ENCODE measurements at places on chromosomes 16 and 17.

- DNase-seq = no peak
Measured at GRCh38 chr16:80449392-80449791, 91.4 kb upstream of the DYNLRB2 start.

DNA sequence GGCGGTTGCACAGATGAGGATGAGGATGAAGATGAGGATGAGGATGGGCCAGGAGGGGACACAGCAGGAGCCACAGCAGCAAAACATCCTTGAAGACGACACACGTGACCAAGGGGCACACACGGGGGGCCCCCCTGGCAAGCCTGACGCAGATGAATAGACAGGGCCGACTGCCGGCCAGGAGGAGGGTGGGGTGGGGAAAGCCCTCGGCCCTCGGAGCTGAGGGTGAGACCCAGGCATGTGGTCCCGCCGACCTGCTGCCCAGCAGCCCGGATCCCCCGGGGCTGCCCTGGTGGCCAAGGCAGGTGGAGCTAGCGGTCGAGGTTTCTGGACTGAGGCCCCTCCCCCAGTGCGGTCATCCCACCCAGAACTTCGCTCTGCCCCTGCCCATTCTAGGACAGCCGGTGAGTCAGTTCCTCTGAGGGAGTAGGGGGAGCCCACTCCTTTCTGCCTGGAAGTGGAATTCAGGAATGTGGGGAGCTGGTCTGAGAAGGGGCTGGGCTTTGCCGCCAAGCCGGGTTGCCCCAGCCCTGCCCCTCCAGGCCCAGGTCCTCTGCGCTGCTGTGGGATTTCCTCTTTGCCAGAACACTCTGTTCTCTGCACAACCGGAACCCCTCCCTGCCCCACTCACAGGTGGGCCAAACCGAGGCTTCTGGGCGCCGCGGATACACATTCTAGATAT is 9.9 kb downstream of the CYGB start:
- no peak for DNase-seq

GRCh38 chr17:52207796-52208195 is 49.3 kb upstream of the CA10 start:
- DNase-seq = no peak

GRCh38 chr17:14699574-14700185 is 398.8 kb downstream of the HS3ST3B1 start:
- DNase-seq = no peak

GRCh38 chr17:7591596-7591995 is 1.7 kb upstream of the SOX15 start:
- no peak for DNase-seq

GRCh38 chr16:27692576-27692975 is 142.6 kb downstream of the KATNIP start:
- no peak for DNase-seq

GRCh38 chr16:21598701-21599121 is 666 bp upstream of the METTL9 start:
- peak; percentile 28 for DNase-seq

DNA sequence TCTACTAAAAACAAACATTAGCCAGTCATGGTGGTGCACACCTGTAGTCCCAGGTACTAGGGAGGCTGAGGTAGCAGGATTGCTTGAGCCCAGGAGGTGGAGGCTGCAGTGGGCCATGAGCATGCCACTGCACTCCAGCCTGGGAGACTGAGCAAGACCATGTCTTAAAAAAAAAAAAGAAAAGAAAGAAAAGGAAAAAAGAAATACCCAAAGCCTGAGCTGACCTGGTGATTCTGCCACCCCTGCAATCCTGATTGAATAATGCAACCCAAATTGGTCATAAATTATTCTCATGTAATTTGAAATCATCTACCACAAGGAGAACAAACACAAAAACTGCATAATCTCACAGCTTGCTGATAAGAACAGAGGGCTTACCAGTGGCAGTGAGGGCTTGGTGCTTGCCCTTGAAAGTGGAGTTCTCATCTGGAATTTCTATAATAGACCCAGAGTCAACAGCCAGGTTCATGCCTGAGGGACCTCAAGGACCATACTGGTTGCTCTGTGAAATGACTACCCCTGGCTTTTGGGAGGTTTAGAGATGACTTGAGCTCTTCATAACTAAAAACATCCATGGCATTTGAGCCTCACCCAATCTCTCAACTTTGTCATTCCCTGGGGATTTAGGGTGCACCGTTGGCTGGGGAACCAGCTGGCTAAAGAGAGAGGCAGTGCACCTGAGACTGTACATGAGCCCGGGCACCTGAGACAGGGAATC is 35.4 kb upstream of the TMC5 start:
- no peak for DNase-seq

DNA sequence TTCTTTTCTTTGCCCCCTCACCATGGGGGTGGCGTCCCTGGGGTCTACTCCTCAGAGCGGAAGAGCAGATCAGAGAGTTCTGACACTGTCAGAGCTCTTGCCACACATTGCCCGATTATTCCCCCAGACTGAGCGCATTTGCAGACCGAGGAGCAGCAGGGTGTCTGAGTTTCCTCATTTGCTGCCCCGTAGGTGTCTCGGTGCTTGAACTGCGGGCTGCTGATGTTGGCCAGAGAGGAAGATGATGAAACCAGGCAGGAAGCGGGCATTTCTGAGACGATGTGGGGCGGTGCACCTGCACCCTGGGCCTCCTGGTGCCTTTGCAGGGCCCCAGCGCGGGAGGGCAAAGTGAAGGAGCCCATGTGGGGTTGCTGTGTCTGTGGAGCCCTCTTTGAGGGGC is 55.2 kb downstream of the ARSG start:
- DNase-seq = no peak

DNA sequence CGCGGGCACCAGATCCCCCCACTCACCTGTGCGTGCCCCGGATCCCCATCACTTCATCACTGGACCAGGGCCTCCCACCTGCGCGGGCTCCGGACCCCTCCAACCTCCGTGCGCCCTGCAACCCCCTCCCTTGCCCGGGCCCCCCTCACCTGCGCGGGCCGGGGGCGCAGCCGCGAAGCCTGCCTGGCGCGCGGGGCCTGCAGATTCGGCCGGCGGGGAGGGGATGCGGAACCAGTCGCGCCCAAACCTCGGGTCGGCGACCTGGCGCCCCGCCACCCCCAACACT is 202 bp downstream of the CEP131 start:
- no peak for DNase-seq

- DNase-seq = no peak
Measured at GRCh38 chr17:61323909-61324868, 75.5 kb upstream of the TBX2 start.

GRCh38 chr17:2933606-2934005 is 129.8 kb downstream of the OR1D5 start:
- DNase-seq = no peak
